ENCODE measurements at places on chromosomes 6 and 20.

GRCh38 chr6:4667591-4667990 lies 108.6 kb upstream of the CDYL start:
- no peak for DNase-seq

GRCh38 chr6:150377211-150377781 lies 8.5 kb downstream of the IYD start:
- no peak for DNase-seq

- no peak for DNase-seq
Measured at GRCh38 chr20:52975029-52975732, 3.0 kb downstream of the TSHZ2 start.

DNA sequence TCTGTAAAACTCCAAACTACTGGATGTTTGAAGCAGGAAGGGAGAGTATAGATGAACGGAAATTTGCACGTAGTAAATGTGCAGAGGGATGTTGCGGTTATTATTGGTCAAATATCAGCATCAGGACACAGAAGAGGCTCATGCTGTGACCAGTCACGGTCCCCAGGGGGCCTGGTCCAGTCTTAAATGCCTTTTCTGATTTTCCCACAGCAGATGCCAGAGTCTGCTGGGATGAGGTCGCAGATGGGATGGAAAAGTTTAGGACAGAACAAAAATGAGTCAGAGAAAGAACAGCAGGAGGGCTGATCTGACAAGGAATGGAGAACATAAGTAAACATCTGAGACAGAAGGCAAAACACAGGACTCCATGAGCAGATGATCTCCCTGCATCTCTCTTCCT lies 11.7 kb upstream of the SIRPG start:
- DNase-seq, result no peak

DNA sequence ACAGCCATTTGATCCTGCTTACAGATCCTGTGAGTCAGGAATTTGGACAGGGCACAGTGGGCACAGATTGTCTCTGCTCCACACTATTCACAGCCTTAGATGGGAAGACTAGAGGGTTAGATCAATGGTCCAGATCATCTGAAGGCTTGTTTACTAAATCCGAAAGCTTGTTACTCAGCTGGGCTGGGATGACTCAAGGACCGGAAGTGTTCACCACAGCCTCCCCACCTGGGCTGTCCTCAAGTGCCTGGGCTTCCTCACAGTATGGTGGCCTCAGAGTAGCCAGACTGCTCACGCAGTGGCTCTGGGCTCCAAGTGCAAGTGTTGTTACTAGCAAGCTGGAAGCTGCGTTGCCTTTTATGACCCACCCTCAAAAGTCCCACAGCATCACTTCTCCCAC lies 75.4 kb upstream of the INSM1 start:
- no peak for DNase-seq

DNA sequence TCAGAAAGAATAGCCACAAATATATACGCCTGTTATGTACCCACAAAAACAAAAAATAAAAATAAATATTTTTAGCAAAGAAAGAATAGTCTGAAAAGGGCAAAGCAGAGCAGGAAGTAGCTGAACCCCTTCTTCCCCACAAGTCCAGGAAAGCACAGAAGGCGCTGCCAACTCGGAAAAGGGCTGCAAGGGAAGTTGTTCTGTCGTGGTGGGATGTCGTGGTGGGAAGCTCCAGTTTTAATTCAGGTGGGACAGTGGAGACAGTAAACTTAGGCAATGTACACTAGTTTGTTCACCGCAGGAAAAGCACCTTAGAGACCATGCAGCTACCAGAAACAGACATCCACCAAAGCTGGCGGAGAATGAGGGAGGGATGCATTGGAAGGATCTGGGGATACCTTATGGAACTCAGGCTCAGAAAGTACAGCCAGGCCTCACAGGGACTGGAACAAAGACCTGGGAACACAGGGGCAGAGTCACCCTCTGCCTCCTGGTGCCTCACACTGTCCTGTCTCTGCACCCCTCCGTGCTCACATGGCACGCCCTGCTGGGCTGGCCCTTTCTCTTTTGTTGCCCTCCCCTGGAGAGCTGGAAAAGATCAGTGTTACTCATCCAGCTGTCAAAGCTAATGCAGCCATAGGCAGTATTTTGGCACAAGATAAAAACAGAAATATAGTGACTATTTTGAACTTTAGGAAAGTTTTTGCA lies 3.3 kb upstream of the APMAP start:
- DNase-seq, result no peak

- no peak for DNase-seq
Measured at GRCh38 chr20:58883241-58883691, 30.8 kb downstream of the GNAS start.

All from NT2/D1 (cell line).